T47D (cell line): ENCODE measurements at places on chromosomes 5 and 9.

DNA sequence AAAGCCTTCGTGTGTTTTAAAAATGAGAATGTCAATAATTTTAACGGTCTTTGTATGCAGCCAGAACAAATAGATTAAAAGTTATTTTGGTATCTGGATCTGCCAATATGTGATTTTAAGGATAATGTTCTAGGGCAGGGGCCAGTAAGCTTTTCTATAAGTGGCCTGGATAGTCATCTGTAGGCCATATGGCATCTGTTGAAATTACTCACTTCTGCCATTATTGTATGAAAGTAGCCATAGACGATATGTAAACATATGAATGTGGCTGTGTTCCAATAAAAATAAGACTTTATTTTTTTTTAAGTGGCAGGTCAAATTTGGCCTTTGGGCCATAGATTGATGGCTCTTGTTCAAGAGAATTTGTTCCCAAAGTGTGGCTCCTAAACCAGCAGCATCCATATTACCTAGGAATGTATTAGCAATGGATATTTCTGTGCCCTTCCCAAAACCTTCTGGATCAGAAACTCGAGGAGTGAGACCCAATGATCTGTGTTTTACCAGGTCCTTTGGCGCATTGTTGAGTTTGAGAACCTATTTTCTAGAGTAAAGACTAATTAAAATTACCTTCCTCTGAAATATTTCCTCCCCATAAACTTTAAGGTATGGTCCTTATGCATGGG, 55.9 kb downstream of the C6 start:
- no peak for DNase-seq

GRCh38 chr5:102226321-102226720, 69.8 kb downstream of the SLCO4C1 start:
- DNase-seq: peak; percentile 62

DNA sequence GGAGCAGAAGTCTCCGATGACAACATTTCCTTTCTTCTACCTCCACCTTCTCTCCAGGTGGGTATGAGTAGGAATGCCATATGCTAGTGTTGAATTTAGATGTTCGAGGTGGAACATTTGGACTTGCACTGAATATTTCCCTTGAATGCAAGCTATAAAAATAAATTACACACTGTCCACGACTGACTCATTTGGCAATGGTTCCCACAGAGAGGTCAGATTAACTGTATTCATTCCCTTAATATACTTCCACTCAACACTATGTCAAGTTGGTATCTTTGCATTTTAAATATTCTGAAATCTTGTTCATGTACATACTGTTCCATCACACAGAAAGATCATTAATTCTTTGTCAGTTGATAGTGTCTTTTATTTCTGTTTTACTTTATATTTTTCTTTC, 222.6 kb upstream of the PIK3R1 start:
- no peak for DNase-seq

DNA sequence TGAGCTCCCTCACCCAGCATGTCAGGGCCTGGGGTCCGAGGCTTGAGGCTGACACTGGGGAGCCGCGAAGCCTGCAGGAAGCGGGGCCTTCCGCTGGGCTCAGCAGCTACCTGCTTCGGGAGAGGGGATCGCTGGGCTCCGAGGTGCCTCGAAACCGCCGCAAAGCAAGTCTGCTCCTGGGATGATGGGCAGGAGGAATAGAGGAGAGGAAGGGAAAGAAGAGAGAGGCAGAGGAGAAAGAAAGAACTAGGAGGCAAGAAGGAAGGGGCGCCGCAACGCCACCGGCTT, 1.5 kb upstream of the PRDM12 start:
- no peak for DNase-seq

GRCh38 chr9:35847792-35848572, 19.0 kb downstream of the TMEM8B start:
- no peak for DNase-seq

DNA sequence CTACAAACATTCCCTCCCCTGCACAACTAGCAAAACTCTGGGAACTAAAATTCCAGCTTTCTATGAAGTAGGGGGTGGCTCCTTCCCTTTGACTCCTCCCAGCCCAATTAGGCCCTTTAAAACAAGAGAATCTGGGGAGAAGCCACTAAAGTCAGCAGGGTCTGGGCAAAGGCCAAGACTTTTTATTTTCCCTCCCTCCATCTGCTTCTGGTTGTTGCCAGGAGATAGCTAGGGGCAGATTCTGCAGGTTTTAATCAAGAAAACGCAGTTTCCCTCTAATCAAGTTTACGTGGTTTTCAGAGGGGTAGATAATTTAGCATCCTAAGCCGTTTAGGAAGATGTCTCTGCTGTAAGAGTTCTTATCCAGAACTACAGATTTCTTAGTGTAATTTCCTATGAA, 114.5 kb upstream of the CDH6 start:
- DNase-seq: no peak

DNA sequence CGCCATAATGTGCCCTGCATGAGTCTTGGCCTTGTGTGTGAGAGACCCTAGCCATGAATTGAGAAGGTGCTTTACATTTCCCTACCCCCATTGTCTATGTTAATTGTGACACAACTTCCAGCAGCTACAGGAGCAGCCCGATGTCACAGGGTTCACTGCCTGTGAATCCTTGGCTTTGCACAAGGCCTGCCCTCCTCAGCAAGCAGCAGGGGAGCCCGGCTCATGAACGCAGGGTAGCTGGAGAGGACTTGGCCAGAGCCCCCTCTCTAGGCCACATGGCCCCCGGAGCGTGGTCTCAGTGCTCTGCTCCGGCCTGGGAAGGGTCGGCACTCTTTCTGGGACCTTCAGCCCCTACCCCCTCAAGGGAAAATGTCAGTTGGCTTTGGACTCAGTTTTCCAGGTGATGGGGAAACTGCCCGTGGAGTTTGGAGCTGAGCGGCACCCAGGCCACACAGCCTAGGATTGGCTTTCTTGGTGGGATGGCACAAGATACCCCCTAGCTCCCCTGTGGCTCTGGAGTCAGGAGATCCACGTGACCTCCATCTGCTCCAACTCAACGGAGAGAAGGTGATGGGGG, 160.8 kb downstream of the DAB2IP start:
- DNase-seq: no peak

DNA sequence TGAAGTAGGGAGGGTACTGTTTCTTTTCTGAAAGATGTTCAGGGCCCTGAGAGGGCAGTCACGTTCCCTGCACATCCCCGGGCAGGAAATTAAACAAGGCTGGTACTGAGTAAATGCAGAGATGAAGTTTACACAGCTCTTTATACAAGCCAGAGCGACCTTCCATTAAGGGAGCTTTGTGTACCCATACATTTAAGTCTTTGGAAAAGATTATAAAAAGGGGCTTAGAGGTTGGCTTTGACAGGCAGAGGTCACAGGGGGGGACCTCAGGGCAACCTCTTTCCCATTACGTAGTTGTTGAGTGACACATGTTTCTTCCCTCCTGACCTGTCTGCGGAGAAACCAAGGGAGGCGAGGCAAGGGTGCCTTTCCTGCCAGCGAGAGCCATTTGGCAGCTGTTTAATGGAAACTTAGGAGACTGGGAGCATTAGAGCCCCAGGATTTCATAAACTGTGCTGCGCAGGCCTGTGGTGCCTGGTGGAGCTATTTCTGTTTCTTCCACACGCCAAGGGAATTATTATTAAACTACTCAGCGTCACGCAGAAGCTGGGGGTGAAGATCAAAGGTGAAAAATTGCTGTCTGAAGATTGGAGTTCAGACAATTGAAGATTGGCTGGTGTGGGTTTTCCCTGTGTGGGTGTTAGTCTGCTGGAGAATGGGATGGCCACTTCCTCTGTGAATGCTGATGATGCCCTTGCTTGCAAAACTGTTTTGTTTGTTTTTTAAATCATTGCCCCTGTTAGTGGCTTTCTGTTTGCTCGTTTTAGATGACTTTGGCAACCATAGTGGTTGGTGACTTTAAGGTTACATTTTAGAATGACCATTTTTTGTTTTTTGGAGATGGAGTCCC, 3.2 kb upstream of the SMIM32 start:
- peak; percentile 3 for DNase-seq

DNA sequence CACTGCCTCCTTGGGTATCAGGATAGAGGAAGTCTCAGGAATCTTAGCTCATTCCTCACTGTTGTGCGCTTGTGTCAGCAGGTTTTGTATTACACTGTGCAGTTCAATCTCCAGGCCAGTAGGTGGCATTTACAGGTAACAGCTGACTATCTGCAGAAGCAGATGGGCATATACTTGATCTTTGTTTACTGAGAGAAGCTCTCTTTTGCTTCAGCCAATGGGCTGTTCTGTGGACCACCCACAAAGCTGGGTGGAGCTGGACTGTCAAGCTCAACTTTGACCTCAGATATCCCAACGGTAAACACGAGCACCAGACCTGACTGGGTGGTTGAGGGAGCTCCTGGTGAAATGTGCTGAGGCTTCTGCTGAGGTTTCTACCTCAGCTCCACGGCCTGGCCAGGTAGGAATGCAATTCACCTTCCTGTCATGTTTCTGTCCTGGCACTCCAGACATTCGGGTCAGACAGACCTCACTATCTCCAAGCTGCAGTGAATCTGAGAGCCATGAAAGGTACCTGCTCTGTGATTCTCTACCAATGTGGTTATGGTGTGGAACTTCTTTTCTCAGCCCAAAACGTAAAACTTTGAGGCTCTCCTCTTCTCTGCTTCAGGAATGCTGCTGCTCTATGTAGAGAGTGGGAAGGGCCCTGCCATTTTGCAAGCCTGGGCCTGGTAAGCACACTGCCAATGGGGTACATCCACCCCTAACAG, 167.9 kb upstream of the ACTBL2 start:
- DNase-seq: peak; percentile 27

DNA sequence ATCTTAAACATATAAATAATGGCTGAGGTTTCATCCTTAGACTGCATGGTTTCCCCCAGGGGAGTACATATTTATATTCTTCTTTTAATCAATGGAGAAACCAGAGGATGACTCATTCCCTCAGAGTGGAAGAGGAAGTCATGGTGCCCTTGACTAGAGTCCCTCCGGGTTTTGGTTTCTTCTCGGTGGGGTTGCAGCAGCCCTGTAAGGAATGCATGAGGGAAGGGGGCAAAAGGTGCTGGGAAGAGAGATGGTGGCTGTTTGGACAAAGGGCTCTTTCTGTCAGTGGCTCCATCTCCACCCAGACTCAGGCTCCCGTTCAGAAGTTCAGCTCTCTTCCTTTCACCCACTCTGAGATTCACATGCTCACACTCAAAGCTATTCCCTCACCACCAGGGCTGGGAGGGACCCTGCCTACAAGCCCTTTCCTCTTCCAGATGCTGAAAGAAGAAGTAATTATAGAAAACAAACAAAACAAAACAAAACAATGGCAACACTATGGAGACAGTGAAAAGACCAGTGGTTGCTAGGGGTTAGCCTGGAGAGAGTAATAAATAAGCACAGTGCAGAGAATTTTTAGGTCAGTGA, 129.8 kb upstream of the IL12B start:
- no peak for DNase-seq

DNA sequence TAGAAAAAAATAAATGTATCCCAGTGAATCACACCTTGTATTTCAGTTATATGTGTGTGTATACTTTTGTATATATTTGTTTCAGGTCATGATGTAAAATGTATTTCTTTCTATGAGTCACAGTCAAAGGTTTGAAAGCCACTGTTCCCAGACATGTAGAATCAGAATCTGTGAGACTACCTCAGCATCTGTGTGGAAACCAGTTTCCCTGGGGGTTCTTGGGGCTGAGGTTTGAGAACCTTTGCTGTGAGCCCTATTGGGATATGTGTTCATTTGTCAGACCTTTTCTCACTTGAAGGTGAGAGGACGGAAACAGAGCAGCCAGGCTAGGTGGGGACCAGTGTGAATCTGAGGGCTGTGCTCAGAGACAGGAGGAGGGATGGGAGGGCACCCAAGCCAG, 78.7 kb upstream of the SAP30L start:
- DNase-seq: no peak

GRCh38 chr5:13251623-13252376, 692.7 kb downstream of the DNAH5 start:
- DNase-seq: no peak

GRCh38 chr5:146447734-146448380, 724 bp downstream of the TCERG1 start:
- peak; percentile 30 for DNase-seq

GRCh38 chr9:34984049-34984448, 5.5 kb upstream of the DNAJB5 start:
- no peak for DNase-seq

- no peak for DNase-seq
These were observed 62.6 kb upstream of the FRRS1L start for GRCh38 chr9:109229682-109230081.

GRCh38 chr9:27033815-27034403, 28.4 kb upstream of the LRRC19 start:
- peak; percentile 49 for DNase-seq

- no peak for DNase-seq
These were observed 70.4 kb downstream of the SCAMP1 start for GRCh38 chr5:78430866-78431265.

DNA sequence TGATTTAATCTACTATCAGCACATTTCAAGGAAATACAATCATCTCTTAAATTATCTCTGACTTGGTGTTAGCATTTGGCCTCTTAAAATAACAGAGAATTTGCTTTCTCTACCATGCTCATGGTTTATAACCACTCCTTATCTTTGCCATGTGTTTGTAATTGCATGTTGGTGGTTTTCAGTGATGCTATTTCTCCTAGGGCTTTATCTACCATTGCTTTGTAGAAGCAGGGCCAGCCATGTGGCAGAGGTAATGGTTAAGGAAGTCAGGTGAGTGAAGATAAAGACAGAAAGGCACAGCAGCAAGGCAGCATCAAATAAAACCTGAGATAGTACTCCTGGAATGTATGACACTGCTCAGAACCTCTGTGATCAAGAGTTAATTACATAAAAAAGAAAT, 206.2 kb downstream of the FER start:
- no peak for DNase-seq

GRCh38 chr5:170430866-170431437, 41.8 kb upstream of the KCNMB1 start:
- no peak for DNase-seq

DNA sequence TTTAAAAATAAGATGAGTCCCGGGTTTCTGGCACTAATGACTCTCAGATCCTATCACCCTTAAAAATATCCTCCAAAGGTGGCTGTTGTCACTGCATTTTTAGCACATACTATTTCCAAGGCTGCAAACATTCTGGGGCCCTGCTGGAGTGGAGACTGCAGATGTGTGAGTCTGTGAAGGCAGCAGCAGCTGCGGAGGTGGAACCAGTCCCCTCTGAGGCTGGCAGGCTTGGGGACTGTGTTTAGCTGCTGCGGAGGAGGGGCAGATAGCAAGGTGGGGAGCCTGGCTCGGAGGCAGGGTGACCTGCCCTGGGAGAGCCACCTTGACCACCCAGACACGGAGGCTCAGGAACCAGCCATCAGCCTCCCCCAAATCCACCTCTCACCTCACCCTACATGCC, 77.0 kb downstream of the C5orf15 start:
- DNase-seq: no peak
